CD4-positive, alpha-beta T cell treated with Interleukin-12 subunit alpha and Interleukin-12 subunit beta, for 1 hour (primary cell): ENCODE measurements at places on chromosomes 2 and 18.
A peak's percentile ranks its signal among the peaks of the same experiment; 100 is the strongest.

DNA sequence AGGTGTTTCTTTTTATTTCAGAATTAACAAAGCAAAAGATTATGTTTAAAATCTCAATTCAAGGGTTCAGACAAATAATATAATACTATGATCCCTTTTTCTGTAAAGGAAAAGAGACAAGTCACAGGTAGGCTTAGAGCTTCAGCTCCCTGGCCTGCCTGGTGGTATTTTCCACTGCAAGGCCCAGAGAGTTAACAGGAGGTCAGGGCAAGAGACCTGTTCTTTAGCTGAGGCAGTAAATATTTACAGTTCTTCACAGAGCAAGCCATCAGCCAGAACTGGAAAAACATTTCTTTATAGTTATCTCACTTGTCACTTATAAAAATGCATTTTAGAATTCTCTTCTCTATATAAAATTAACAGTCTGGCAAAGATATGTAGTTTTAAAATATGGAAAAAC lies 70.1 kb downstream of the EPG5 start:
- no peak for DNase-seq

DNA sequence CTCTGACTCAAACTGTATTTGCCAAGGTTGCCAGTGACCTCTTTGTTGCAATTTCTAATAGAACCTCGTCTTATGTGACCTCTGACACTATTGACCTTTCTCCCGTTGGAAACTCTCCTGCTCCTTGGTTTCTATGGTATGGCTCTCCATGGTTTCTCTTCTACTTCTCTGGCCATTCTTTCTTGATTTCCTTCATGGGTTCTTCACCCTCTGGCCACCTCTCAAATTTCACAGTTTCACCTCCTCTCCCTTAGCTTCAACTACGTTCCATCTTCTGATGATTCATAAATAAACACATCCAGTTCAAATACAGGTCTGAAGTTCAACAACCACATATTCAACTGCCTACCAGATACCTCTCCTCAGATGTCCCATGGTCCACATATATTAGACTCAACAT lies 109.5 kb downstream of the CACNB4 start:
- no peak for DNase-seq

GRCh38 chr2:130837175-130837810 lies 579 bp downstream of the ARHGEF4 start:
- DNase-seq, result no peak

DNA sequence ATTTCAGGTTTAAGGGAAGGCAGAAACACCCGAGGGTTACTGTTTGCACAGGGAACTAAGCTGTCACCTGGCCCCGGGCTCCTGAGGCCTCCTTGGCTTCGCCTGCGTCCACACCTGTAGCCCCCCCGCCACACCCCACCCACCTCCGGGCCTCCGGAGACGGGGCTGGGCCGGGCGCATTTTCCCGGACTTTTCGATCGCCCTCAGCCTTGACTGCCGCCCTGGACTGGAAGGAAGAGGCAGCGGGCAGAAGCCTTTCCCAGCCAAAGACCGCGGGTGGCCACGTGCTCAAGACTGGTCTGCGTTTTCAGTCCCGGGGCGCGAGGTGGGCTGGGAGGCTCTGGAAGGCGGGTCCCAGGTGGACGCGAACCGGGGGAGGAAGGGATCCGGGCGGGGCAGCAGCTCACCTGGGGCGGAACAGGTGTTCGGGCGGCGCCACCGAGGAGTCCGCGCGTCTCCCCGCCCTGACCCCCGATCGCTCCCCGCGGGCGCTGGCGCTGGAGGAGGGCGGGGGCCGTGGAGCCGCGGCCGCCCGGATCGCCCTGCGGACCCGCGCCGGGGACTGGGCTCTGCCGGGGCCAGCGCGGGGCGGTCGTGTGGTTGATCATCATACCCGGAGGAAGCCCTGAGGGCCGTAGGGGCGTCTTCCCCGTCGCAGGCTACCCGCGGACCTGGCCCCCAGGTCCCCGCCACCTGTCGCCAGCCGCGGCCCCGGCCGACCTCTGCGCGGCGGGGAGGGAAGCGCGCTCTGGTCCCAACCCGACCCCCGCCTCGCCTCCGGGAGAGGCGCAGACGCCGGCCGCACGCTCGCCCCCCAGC lies 3.2 kb downstream of the ID2 start:
- DNase-seq, result peak; percentile 45

DNA sequence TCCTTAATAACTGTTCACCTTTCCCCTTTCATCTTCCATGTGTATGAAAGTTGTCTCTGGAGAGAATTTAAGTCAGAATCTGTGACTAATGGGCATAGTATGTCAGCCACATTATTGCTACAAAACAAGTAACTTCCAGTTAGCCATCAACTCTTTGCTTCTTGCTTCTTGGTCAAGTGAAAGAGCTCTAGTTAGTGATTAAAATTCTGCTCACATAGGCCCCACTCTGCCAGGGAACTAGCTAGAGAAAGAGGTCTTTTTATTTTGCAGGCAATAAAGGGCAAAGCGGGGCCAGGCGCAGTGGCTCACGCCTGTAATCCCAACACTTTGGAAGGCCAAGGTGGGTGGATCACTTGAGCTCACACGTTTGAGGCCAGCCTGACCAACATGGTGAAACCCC lies 64.6 kb downstream of the COLEC12 start:
- no peak for DNase-seq

DNA sequence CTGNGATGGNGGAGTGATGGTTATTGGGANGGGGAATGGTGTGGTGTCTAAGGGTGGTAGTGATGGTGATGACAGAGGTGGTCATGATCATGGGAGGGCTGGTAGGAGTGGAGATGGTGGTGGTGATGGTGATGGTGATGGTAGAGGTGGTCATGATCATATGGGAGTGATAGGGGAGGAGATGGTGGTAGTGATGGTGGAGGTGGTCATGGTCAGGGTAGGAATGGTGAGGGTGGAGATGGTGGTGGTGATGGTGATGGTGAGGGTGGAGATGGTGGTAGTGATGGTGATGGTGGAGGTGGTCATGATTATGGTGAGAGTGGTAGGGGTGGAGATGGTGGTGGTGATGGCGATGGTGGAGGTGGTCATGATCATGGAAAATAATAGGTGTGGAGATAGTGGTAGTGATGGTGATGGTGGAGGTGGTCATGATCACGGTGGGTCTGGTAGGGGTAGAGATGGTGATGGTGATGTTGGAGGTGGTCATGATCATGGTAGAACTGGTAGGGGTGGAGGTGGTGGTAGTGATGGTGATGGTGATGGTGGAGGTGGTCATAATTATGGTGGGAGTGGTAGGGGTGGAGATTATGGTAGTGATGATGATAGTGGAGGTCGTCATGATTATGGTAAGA lies 83.7 kb downstream of the INPP5D start:
- no peak for DNase-seq
